IMR-90 (cell line): ENCODE measurements at places on chromosomes 3 and 15. TPM values are rescaled to one million over a fixed set of nuclear protein-coding genes. Genes with fewer than 3 reads are reported as not detected.

THRB gene
- polyA plus RNA-seq = not detected in 2 replicates

DNA sequence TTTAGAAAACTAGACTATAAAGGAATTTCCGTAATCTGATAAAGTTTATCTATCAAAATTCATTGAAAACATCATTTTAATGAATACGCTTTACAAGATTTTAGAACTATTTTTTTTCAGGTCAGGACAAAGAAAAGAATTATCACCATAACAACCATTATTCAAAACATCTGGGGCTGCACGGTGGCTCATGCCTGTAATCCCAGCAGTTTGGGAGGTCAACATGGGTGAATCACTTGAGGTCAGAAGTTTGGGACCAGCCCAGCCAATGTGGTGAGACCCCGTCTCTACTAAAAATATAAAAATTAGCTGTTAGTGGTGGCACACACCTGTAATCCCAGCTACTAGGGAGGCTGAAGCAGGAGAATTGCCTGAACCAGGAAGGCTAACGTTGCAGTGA, 260.4 kb downstream of the WNT5A start:
- H3K4me3 ChIP-seq = no peak overlapping the region
- no peak for DNase-seq
- H3K4me1 ChIP-seq = peaks cover 4% of the 10 kb centered on the region; the same call in 1 of the 2 replicates
- H3K27ac ChIP-seq = no peak overlapping the region
- no peaks in the 10 kb centered on the region; the same call in 1 of the 2 replicates for H3K27me3 ChIP-seq

CHAC1 gene
- 72.5 and 77.8 TPM in 2 replicates for polyA plus RNA-seq

GRCh38 chr15:80199869-80200268, 47.1 kb downstream of the FAH start:
- H3K4me1 ChIP-seq = no peaks in the 10 kb centered on the region
- H3K27me3 ChIP-seq = peaks cover 25% of the 10 kb centered on the region
- no peak overlapping the region for H3K27ac ChIP-seq

STRIT1 gene
- not detected in 2 replicates for polyA plus RNA-seq

GASK1A gene
- polyA plus RNA-seq = 0.06 and 0.19 TPM in 2 replicates

DNA sequence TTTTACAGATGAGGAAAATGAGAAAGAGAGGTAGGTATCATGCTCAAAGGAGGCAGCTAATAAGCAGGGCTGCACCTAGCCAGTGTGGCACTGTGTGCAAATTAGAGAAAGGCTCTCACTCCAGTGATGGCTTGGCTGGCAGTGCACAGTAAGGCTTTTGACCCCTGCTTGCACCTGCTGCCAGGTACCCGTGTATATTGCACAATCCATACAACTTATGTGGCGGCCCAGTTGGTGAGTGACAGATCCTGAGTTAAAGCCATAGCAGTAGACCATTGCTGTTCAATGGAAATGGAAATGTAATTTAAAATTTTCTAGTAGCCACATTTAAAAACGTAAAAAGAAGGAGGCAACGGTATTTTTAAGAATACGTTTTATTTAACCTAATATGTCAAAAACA, 266.4 kb upstream of the AZI2 start:
- H3K27me3 ChIP-seq = no peaks in the 10 kb centered on the region
- H3K36me3 ChIP-seq = no peaks in the 10 kb centered on the region
- H3K27ac ChIP-seq = no peak overlapping the region
- DNase-seq = no peak

DNA sequence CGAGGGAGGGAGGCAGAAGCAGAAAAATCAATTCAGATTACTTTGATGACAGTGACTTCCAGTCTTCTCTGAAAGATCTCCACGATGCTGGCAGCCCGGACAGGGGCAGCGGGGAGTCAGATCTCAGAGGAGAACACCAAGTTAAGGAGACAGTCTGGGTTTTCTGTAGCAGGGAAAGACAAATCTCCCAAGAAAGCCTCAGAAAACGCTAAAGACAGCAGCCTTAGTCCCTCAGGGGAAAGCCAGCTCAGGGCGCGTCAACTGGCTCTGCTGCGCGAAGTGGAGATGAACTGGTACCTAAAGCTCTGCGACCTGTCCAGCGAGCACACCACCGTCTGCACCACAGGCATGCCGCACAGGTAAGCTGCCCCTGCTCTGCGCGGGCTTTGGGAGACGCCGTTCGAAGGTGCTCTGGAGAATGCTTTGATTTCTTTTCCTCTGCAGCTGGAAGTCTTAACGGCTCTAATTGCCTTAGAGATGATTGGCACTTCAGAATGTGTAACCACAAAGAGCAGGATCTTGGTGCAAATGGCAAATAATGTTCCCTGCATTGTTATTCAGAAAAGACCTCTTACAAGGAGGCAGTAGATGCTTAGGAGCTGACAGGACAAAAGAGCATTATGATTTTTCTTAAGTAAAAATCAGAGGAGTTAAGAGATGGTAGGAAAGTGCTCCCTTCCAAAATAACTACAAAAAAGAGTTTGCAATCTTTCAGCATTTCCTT, at the start of gene KCNAB1:
KCNAB1 (plus strand) TSS at position 51 of the 724 bp plus-strand sequence.
- H3K4me1 ChIP-seq = no peaks in the 10 kb centered on the region
- H3K36me3 ChIP-seq = no peaks in the 10 kb centered on the region
- no peak within 1 kb of the TSS for H3K27ac ChIP-seq
- H3K4me3 ChIP-seq = no peak within 1 kb of the TSS
- H3K27me3 ChIP-seq = peaks cover 1% of the 10 kb centered on the region; the same call in 1 of the 2 replicates
- no peak for DNase-seq

EFCC1 gene
- not detected in 2 replicates for polyA plus RNA-seq

DNA sequence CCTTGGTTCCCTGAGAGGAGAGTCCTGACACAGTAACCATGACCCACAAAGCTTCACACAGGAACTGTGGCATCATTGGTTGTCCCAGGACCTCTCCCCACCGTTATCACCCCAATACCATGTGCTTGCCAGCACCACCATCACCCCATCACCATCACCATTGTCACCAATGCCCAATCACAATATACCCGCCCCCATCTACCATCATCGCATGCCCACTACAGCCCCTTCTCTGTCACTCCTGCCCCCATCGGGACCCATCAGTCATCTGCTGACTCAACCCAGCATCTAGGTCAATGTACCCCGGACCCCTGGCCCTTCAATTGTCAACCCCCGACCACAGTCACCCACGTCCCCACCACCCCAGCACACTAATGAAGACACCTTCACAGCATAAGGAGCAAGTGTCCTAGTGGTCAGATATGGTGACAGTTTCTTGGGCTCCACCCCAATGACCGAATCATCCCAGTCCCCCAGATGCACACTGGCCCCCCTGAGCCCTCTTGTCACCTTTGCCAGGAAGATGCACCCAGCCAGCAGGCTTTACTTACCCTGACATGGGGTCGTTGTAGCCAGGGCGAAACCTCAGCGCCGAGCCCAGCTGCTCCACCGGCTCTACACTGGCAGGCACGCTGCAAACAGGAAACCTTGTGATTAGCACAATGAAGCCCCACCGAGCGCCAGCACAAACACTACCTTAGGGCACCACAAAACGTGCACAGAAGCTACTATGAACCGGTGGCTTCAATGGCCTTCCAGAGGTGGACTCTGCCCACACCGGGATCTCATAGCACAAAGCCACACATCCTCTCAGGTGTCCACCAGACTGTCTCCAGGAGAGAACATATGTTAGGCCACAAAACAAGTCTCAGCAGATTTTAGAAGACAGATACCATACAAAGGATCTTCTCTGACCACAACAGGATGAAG, 25.1 kb downstream of the SHISA5 start:
- no peak overlapping the region for H3K4me3 ChIP-seq
- H3K27me3 ChIP-seq = no peaks in the 10 kb centered on the region
- no peak for DNase-seq

TP63 gene
- not detected in 2 replicates for polyA plus RNA-seq

DNA sequence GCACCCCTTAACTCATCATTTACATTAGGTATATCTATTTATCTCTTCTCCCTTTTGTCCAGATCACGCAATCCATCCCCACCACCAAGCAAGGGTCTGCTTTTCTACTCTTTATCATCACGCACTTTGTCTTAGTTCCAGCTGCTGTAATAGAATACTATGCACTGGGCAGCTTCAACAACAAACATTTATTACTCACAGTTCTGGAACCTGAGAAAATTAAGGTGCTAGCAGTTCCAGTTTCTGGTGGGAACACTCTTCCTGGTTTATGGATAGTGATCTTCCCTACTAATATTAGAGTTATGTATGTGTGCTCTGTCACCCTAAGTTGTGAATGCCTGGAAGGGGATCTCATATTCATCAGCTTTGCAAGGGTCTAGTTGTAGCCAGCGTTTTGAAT, 687.0 kb downstream of the NTRK3 start:
- H3K36me3 ChIP-seq = no peaks in the 10 kb centered on the region
- H3K27ac ChIP-seq = no peak overlapping the region
- no peaks in the 10 kb centered on the region for H3K4me1 ChIP-seq
- no peaks in the 10 kb centered on the region for H3K27me3 ChIP-seq

- no peak for DNase-seq
- no peak overlapping the region for H3K4me3 ChIP-seq
- no peak overlapping the region for H3K27ac ChIP-seq
- no peaks in the 10 kb centered on the region for H3K36me3 ChIP-seq
Measured at GRCh38 chr3:137709011-137709601, 55.0 kb upstream of the SOX14 start.

DNA sequence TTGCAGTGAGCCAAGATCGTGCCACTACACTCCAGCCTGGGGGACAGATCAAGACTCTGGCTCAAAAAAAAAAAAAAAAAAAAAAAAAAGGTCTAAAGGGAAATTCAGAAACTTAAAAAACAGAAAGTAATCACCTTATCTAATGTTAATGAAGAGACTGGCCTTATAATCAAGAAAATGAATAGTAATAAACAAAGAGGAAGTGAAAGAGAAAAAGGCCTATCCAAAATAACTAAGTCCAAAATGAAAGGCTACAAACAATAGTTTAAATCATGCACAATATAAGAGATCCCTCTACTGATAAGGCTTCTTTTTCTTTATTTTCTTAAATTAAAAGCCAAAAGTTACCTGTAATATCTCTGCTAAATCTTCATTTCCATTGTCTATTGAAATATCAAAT, 37.1 kb upstream of the HDC start:
- peaks cover 24% of the 10 kb centered on the region for H3K36me3 ChIP-seq
- no peak overlapping the region for H3K27ac ChIP-seq
- no peak overlapping the region for H3K4me3 ChIP-seq

DNA sequence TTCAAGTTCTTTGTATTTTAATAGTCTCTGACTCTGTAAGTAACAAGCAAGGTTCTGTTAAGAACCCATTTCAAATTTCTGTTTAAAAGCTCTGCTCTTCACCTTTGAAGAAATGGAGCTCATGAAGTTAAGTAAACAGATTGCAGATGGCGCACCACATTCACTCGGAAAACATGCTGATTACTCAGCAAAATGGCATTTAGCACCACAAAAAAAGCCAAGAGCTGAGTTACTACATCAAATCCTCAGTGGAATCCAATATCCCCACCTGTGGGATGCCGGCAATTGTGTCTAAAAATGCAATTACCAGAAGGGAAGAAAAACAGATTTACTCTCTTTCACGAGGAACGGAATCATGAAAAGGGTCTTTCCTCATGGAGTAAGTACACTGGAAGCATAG, 758.0 kb downstream of the NTRK3 start:
- H3K27me3 ChIP-seq = no peaks in the 10 kb centered on the region
- H3K36me3 ChIP-seq = no peaks in the 10 kb centered on the region
- no peaks in the 10 kb centered on the region for H3K4me1 ChIP-seq
- H3K27ac ChIP-seq = no peak overlapping the region
- peak; percentile 0 for DNase-seq

- no peaks in the 10 kb centered on the region for H3K36me3 ChIP-seq
- H3K4me3 ChIP-seq = no peak overlapping the region
Measured at GRCh38 chr15:85950101-85950500, 129.6 kb upstream of the AGBL1 start.

PCLAF gene
- polyA plus RNA-seq = 57.3 and 60.5 TPM in 2 replicates

- H3K27ac ChIP-seq = peak overlapping the region; percentile 64
- H3K27me3 ChIP-seq = no peaks in the 10 kb centered on the region
- no peak for DNase-seq
- peaks cover 19% of the 10 kb centered on the region for H3K4me1 ChIP-seq
Measured at GRCh38 chr3:14403619-14404155, 1.3 kb downstream of the SLC6A6 start.

ASB14 gene
- not detected in 2 replicates for polyA plus RNA-seq

GRCh38 chr15:52013151-52013791, 5.7 kb upstream of the MAPK6 start:
- no peak overlapping the region for H3K27ac ChIP-seq
- H3K4me3 ChIP-seq = no peak overlapping the region
- H3K36me3 ChIP-seq = no peaks in the 10 kb centered on the region
- peak; percentile 80 for DNase-seq
- peaks cover 7% of the 10 kb centered on the region for H3K4me1 ChIP-seq

GRCh38 chr3:51718547-51719409, 11.9 kb downstream of the GRM2 start:
- H3K4me1 ChIP-seq = no peaks in the 10 kb centered on the region
- H3K27ac ChIP-seq = no peak overlapping the region
- no peak overlapping the region for H3K4me3 ChIP-seq
- peak; percentile 20 for DNase-seq
- H3K27me3 ChIP-seq = peaks cover 2% of the 10 kb centered on the region; the same call in 1 of the 2 replicates
- no peaks in the 10 kb centered on the region for H3K36me3 ChIP-seq

- H3K36me3 ChIP-seq = peaks cover 11% of the 10 kb centered on the region
- no peaks in the 10 kb centered on the region for H3K27me3 ChIP-seq
- peaks cover 8% of the 10 kb centered on the region; the same call in 1 of the 2 replicates for H3K4me1 ChIP-seq
- no peak overlapping the region for H3K4me3 ChIP-seq
- no peak overlapping the region for H3K27ac ChIP-seq
Measured at GRCh38 chr3:197820550-197821335, 29.7 kb downstream of the LRCH3 start.

LMAN1L gene
- polyA plus RNA-seq = not detected in 2 replicates

- peaks cover 2% of the 10 kb centered on the region; the same call in 1 of the 2 replicates for H3K4me1 ChIP-seq
- H3K4me3 ChIP-seq = no peak overlapping the region
- H3K36me3 ChIP-seq = no peaks in the 10 kb centered on the region
- no peak overlapping the region for H3K27ac ChIP-seq
- DNase-seq = no peak
Measured at GRCh38 chr15:40366457-40367370, 8.7 kb downstream of the DISP2 start.
